ENCODE measurements at places on chromosomes 12 and 14. TPM values are rescaled to one million over a fixed set of nuclear protein-coding genes. Genes with fewer than 3 reads are reported as not detected.

KLRC1 gene
- not detected for total RNA-seq

TAC3 gene
- total RNA-seq: not detected

RPL36AL gene
- total RNA-seq: 417 TPM

KRT80 gene
- total RNA-seq: 71.0 TPM

CAPS2 gene
- total RNA-seq: 1.4 TPM

CCND2 gene
- total RNA-seq: not detected

RHEBL1 gene
- 6.4 TPM for total RNA-seq

Measured in A549 treated with DMSO at 1 μM for 4 hours (cell line).